ENCODE measurements at places on chromosomes 7 and 10.

GRCh38 chr7:51139796-51140195 is 176.8 kb downstream of the COBL start:
- DNase-seq, result no peak

- peak; percentile 69 for DNase-seq
Observed at GRCh38 chr7:2647594-2648172, 15.9 kb downstream of the TTYH3 start.

DNA sequence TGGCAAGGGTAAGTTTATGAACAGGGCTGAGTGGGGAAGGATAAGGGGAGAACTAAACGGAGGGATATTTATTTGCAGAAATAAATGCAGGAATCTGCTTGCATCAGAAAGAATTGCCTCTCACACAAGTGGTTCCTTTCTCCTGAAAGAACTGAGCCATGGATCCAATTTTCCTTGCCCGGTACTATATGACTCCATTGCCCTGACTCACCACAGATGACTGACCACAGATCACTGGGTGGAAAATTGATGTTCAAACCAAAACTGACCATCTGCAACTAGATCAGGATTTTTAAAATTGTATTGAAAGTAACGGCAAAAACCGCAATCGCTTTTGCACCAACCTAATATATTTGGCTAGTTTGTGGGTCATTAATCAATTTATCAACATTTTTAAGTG is 6.2 kb upstream of the MACC1 start:
- no peak for DNase-seq

GRCh38 chr7:137703291-137704010 is 143.3 kb downstream of the DGKI start:
- DNase-seq, result no peak

GRCh38 chr10:131272897-131273451 is 38.5 kb downstream of the TCERG1L start:
- DNase-seq, result no peak

- DNase-seq, result no peak
Observed at GRCh38 chr10:104256335-104256961, 1.8 kb downstream of the GSTO1 start.

DNA sequence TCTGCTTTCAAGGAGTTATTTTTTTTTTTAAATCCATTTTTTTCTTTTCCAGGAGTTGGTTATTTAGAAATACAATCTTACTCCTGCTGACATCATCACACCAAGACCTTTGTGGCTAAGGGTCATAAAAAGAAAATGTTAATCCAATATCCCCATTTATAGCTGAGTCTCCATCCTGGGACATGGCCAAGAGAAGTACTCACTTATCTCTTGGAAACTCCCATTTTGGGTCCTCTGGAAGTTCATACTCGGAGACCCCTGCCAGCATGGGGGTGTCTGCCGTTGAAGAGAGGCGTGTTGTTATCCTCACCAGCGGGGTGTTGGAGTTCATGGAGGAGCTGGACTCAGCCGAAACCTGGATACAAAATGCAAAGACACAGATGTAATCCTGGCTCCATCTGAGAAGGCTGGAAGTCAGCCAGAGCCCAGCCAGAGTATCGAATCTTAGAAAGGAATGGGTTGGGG is 94.6 kb downstream of the FGFR2 start:
- no peak for DNase-seq

GRCh38 chr10:48444266-48444665 is 137.8 kb downstream of the MAPK8 start:
- DNase-seq, result peak; percentile 32

- DNase-seq, result no peak
Observed at GRCh38 chr7:54360075-54360840, 181.9 kb upstream of the VSTM2A start.

DNA sequence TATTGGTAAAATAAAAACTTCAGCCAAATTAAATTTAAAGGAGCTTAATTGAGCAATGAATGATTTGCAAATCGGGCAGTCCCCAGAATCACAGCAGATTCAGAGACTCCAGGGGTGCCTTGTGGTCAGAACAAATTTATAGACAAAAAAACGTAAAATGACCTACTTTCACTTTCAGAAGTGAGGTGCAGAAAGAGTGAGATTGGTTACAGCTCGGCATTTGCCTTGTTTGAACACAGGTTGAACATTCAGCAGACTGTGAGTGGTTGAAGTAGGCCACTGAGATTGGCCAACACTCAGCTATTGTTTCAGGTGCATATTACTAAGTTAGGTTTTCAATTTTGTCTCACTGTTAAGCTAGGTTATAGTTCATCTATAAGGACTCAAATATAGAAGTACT is 153.4 kb downstream of the BICC1 start:
- no peak for DNase-seq

- no peak for DNase-seq
Observed at GRCh38 chr10:131852823-131853609, 47.8 kb upstream of the PPP2R2D start.

DNA sequence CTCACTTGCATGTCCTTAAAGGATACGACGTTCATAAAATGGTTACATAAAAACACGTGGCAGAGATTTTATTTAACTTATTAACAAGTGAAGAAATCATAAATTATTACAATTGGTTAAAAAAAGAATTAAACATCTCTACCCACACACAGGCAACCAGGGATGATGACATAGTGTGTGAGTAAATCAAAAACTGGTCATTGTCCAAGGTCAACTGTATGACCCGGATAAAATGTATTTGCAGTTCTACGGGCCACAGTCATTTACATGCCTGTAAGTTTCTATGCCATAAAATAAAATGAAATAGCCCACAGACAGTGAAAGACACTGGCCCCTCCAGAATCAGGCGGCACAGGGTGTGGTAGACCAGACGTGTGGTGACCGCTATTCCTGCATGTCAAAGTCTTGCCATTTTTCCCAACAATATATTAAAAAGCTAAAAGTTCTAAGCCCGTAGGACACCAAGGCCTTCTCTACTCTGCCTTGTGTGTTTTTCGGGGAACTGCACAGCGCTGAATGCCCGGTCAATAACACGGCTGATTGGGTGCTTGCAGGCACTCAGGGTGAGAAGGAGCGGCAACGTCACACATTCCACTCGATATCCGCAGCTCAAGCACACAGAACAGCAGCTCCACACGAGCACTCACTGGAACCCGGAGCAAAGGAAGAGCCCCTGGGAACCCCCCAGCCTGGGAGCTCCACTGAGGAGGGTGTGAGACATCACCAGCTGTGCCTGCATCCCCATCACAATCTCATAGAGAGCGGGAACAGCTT is 143.3 kb upstream of the PPP2R2D start:
- no peak for DNase-seq

DNA sequence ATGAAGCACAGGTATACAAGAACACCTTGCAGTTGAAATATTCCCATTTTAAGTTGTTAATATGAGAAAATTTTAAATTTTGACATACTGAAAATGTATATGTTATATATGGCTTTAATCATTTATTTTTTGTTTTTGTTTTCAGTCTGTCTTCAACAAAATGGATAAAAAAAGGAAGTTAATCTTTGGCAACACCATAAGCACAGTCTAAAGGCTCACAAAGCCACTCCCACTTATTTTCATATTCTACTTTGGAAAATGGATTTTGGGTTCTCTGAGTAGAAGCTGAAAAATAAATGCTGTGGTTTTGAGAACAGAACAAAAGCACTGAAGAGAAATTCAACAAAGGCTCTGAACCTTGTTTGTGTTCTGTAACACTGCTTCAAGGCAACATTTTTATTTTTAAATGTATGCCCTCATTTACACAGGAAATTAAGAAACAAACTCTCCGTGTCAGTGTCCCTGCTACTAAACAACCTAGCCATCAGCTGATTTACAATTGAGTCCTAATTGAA is 81.3 kb upstream of the LRRN3 start:
- peak; percentile 56 for DNase-seq

GRCh38 chr7:46512891-46513413 is 591.9 kb upstream of the IGFBP3 start:
- no peak for DNase-seq

GRCh38 chr7:74404741-74405140 is 49.0 kb upstream of the GTF2IRD1 start:
- no peak for DNase-seq

- no peak for DNase-seq
Observed at GRCh38 chr10:104099269-104099668, 13.6 kb upstream of the COL17A1 start.

DNA sequence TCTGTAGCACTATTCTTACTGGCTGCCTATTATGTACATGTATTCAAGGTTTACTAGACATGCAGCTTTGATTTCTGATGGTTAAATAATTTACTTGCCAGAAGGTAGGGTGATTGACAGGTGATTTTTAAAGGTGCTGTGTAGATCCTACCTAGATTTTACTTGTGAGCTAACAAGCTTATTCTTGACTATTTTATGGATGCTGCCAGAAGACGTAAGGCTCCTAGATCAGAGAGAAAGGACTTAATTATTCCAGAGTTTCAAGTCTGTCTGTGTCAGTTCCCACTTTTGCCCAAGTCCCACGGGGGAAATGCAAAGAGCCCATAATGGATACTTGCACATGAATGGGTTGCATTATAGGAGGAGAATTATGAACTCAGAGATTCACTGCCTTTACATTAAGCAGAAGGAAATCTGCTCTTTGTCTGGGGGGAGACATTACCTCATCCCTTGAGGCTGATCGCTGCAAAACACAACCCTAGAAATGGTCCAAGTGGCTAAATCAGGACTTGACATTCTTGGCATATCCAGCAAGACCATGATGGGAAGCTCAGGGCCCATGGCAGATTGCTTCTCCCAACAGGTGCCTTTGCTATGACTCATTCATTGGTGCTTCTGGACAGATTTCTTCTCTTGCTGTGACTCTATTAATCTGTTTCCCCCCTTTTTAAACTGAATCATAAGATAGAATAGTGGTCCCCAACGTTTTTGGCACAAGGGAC is 32.1 kb downstream of the GPR158 start:
- no peak for DNase-seq

GRCh38 chr7:107147464-107148393 is 21.1 kb upstream of the HBP1 start:
- DNase-seq, result peak; percentile 36

DNA sequence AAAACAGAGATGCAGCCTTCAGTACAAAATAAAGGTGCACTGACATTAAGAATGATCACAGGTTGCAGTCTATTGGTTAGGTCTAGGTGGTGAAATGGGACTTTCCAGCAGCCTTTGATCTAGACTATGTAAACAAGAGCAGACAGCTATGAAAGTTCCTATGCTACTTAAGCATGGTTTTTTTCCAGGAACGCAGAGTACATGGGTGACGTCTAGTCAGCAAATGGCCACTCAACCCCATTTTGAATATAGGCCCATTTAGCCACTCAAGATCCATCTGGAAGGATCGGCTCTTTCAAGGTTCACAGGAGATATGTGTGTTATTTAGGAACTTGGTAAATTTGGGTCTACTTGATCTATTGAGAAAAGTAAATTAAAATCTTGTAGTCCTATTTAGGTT is 1424.6 kb upstream of the LRRTM3 start:
- no peak for DNase-seq

DNA sequence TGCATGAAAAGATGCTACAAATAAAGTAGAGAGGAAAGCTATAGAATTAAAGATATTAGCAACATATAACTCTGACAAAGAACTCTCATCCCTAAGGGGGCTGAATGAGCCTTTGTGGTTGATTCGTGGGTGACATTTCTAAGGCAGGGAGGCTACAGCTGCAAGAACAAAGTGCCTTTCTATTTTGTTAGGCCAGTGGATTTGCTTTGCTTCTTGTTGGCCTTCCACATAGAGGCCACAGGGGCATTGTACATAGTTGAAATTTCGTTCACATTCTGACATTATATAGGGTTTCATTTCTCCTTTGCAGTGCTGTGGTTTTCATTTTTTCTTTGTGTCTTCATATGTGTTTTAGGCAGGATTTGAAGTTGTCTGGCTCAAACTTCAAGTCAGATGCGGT is 819.2 kb upstream of the C7orf33 start:
- DNase-seq, result no peak

- DNase-seq, result no peak
Observed at GRCh38 chr10:103855424-103855823, at the start of gene SH3PXD2A. SH3PXD2A (minus strand) TSS chr10:103855576; CDS start chr10:103855266, 310 bp downstream.

GRCh38 chr7:101783381-101784181 is 33.8 kb upstream of the CUX1 start:
- DNase-seq, result no peak

- DNase-seq, result no peak
Observed at GRCh38 chr7:147298611-147299043, 1182.0 kb downstream of the CNTNAP2 start.

- DNase-seq, result no peak
Observed at GRCh38 chr10:103649654-103650423, 156.3 kb downstream of the NEURL1 start.

- no peak for DNase-seq
Observed at GRCh38 chr10:5563321-5563961, 38.7 kb downstream of the CALML3 start.

DNA sequence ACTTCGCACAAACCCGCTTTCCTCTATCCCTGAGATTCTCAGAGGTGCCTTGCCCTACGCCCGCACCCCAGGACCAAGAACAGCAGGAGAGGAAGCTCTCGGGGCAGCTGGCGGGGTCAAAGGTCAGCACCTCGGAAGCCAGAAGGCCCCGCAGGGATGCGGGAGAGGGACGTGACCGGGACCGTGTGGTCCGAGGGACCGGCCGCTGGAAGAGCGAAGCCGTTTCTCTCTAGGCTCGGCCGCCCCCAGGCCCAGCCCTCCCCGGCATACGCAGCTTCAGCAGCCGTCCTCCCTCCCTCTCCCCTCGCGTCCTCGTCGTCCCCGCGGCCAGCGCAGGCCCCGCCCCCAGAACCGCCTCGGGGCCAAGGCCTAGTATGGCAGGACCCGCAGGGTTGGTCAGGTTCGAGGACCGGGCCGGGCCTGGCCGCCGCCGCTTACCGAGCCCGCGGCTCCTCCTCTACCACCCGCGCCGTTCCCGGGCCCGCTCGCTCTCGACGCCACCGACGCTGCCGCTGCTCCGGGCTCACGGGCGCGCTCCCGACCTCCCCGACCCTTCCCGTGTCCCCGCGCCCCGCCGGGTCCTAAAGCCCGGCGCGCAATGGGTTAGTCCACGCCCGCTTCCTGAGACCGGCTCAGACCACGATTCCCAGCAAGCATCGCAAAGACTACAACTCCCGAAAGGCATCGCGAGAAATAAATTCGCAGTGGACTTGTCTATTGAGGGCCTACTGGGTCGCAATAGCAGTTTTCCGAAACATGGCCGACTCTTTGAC is at the start of gene ARMH3:
TSS of gene ARMH3 (minus strand) at position 527 of the 773 bp plus-strand sequence. CDS start 16,059 bp downstream, outside the sequence.
- DNase-seq, result peak; percentile 98

GRCh38 chr10:73253225-73253555 is 746 bp upstream of the MRPS16 start:
- DNase-seq, result no peak

- DNase-seq, result no peak
Observed at GRCh38 chr7:79734181-79734580, 280.7 kb upstream of the MAGI2 start.

Data from inflammatory macrophage (primary cell).